ENCODE measurements at places on chromosomes 4 and X.

DNA sequence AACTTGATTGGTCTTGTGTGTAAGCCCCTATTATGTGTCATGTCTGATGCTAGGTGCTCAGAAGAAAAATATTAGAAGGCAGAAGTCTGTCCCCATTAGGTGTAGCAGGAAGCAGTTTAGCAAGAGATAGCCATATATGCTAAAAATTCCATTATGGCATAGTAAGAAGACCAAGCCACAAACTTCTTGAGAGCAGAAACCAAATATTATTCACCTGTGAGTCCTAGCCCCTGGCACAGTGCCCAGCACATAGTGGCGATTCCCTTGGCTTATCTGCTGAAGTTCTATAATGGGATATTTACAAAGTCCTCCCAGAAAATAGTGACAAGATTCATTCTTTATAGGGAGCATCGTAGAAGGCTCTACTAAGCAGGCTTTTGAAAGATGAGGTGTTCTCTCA is 174.4 kb downstream of the RAB28 start:
- DNase-seq: no peak

DNA sequence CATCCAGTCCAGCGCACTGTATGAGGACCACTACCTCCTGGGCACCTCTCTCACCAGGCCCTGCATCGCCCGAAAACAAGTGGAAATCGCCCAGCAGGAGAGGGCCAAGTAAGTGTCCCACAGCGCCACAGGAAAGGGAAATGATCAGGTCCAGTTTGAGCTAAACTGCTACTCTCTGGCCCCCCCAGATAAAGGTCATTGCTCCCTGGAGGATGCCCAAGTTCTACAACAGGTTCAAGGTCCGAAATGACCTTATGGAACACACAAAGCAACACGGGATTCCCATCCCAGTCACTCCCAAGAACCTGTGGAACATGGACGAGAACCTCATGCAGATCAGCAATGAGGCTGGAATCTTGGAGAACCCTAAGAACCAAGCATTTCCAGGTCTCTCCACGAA is 104.1 kb downstream of the PLS3 start:
- no peak for DNase-seq

DNA sequence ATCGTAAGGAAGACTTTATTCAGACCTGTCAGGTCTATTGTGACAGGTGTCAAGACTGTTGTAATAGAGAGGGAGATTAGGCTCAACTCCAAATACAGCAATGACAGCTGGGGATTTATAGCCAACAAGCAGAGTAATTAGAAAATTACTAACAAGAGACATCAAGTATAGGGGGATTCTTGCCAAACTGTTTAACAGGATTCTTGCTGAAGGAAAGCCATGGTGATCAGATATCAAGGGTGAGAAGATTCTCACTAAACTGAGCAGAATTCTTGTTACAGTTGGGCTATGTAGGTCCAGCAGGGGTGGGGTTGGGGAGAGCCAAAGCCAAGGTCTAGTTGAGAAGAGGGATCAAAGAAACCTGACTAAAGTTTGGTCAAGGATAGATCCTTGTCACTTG is 461.0 kb upstream of the GALNT7 start:
- no peak for DNase-seq

- DNase-seq: no peak
Observed at GRCh38 chr4:106764774-106765173, 271.3 kb downstream of the DKK2 start.

GRCh38 chr4:185304944-185305690 is 90.6 kb downstream of the LRP2BP start:
- peak; percentile 57 for DNase-seq

DNA sequence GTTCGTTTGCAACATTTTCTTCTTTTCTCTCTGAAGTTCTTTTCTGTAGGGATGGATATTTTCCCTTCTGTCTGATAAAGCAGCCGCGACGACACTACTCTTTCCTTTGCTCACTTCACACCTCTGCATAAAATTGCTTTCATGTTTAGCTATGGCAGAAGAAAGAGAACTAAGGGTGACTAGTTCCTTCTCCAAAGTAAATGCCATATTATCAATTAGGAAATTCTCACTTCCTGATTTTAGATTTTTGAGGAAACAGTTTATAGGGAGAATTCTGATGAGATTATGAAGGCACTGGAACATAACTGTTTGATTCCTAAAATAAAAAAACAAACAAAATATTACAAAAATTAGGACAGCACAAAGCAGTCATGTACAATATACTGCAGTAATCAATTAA is 29.2 kb downstream of the FANCB start:
- DNase-seq: no peak

DNA sequence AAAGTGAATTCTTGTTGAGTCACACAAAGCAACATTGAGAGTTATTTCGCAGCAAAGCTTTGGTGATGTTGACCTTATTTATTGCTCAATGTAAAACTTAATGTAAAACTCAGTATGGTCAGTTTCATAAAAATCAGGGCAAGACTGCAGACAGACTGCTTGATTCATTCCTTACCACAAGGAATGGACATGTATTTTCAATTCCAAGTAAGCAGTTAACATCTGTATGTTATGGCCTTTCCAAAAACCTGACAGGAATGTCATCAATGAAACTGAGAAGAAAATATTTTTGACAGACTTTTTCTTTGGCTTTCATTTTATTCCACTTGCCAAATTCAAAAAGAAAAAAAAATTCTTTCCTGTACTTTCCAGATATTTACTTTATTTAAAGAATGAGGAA is 488.3 kb downstream of the ANKRD50 start:
- DNase-seq: no peak

GRCh38 chrX:13898083-13898482 is 81.2 kb upstream of the GPM6B start:
- peak; percentile 7 for DNase-seq

DNA sequence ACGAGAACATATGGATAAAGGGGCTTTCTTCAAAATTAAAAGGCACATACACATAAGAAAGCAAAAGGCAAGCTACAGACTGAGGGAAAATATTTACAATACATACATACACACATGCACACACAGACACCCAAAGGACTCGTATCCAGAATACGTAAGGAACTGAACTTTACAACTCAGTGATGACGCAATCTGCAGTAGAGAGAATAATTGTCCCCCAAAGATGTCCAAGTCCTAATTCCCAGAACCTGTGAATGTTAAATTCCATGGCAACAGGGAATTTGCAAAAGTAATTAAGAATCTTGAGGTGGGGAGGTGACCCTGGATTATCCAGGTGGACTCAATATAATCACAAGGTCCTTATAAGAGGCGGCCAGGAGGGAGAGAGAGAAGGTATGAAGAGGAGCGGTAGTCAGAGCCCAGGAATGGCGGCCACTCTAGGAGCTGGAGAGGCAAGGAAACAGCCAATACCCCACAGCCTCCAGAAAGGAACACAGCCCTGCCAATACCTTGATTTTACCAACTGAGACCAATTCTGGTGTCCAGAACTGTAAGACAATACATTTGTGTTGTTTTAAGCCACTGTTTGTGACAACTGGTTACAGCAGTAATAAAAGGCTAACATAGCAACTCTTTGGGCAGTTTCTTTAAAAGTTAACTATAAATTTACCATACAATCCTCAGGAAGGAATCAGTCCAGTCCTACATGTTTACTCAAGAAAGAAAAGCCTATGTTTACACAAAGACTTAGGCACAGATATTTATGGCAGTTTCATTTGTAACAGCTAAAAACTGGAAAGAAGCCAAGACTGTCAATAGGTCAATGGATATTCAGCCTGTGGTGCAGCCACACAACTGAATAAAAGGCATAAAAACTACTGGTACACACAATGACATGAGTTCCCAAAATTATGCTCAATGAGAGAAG is 27.3 kb upstream of the STS start:
- no peak for DNase-seq

DNA sequence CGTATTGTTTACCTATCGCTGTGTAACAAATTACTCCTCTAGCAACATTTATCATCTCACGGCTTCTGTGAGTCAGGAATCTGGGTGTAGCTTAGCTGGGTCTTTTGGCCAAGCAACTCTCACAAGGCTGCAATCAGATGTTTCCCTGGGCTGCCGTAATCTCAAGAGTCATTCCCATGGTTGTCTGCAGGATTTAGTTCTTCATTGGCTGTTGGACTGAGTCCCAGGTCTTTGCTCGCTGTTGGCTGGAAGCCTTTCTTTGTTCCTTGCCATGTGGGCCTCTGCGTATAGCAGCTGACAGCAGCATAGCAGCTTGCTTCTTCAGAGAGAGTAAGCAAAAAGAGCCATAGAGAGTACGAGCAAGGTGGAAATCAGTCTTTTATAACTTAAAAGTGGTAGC is 16.8 kb downstream of the POLR2B start:
- DNase-seq: no peak

DNA sequence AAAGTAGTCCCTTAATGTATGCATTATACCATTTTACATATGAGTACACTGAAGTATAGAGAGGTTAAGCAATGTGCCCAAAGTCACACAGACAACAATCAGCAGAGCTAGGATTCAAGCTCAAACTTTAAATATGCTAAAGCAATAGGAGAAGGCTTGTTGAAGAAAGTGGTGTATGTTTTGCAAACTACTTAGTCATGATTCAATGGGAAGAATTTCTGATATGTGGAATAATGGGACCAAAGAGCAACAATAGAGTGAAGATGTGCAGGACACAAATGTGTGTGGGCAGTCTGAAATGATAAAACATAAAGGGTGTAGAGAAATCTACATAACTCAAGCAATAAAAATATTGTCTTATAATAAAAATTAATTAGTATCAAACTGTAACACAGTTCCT is 109.0 kb upstream of the ARSJ start:
- DNase-seq: no peak

DNA sequence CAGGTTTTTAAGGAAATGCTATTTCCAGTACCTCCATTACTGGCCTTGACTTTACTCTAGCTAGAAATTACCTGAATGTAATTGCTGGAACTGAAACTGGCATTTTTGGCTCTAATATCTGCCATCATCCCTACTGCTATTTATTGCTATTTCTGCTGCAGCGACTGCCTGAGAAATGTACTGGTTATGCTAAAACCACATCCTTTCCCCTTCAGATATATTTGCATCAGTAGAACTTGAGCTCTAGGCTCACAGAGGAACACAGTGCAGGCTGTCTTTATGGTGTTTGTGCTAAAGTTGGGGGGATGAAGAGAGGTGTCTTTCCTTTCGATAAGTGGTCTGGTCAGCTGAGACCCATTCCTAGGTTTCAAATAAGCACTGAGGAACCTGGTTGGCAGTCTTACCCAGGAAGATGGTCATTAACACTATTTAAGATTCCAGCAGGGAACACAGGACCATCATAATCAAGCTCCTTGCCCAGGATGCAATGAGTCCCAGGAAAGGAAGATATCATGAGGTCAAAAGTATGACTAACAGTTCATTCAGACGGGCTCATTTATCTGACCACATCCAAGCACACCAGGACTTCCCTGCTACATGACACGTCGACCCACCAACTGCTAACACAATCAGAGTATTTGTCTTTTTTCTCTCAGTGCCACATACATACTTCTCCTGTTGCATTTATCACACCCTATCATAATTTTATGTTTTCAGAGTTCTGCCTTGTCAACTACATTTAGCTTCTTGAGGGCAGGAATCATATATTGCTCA is 137.4 kb downstream of the GABRA3 start:
- peak; percentile 33 for DNase-seq

DNA sequence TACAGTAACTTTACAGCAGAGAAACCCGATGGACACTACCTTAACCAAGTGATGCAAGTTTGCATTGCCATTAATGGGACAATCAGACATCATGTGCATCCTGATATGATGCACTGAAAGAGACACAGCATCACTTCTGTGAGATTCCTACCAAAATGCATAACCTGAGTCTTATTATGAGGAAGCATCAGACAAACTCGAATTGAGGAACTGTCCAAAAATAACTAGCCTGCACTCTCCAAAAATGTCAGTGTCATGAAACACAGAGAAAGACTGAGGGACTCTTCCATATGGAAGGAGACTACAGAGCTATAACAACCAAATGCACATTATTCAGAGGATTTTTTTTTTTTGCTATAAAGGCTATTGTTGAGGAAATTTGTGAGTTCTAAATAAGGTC is 66.6 kb upstream of the IQSEC2 start:
- DNase-seq: no peak

GRCh38 chr4:175905925-175906324 is 93.9 kb upstream of the GPM6A start:
- DNase-seq: no peak
